ENCODE measurements at places on chromosomes 4 and X. TPM values are rescaled to one million over a fixed set of nuclear protein-coding genes. Genes with fewer than 3 reads are reported as not detected.
A peak's percentile ranks its signal among the peaks of the same experiment; 100 is the strongest.

- H3K27ac ChIP-seq = no peak overlapping the region
- H3K4me3 ChIP-seq = no peak overlapping the region
- H3K27me3 ChIP-seq = no peaks in the 10 kb centered on the region
- no peak for DNase-seq
Observed at GRCh38 chr4:15786743-15787142, 8.6 kb downstream of the CD38 start.

PPBP gene
- total RNA-seq = not detected

DNA sequence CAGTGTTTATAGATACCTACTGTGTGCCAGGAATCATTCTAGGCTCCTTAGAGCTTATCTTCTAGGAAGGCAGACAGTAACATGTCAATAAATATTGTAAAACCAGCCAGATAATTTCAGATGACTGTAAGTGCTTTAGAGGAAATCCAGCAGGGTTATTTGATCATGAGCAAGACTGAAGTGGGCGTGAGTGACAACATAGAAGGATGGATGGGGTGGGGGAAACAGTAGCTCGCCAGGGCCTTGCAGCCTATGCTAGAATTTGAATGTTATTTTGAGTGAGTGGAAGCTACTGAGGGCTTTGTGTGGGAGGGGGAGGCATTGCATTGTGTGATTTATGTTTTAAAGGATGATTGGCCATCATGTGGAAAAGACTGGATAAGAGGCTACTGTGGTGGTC is 6.7 kb downstream of the SRD5A3 start:
- H3K27me3 ChIP-seq = no peaks in the 10 kb centered on the region
- H3K4me1 ChIP-seq = peaks cover 9% of the 10 kb centered on the region
- no peak overlapping the region for H3K4me3 ChIP-seq
- peaks cover 26% of the 10 kb centered on the region for H3K36me3 ChIP-seq
- H3K27ac ChIP-seq = no peak overlapping the region
- DNase-seq = no peak

GRCh38 chrX:53441531-53442321 is 7.6 kb upstream of the HSD17B10 start:
- peaks cover 26% of the 10 kb centered on the region for H3K4me1 ChIP-seq
- DNase-seq = peak; percentile 86
- no peaks in the 10 kb centered on the region for H3K36me3 ChIP-seq
- peaks cover 5% of the 10 kb centered on the region for H3K27me3 ChIP-seq

DNA sequence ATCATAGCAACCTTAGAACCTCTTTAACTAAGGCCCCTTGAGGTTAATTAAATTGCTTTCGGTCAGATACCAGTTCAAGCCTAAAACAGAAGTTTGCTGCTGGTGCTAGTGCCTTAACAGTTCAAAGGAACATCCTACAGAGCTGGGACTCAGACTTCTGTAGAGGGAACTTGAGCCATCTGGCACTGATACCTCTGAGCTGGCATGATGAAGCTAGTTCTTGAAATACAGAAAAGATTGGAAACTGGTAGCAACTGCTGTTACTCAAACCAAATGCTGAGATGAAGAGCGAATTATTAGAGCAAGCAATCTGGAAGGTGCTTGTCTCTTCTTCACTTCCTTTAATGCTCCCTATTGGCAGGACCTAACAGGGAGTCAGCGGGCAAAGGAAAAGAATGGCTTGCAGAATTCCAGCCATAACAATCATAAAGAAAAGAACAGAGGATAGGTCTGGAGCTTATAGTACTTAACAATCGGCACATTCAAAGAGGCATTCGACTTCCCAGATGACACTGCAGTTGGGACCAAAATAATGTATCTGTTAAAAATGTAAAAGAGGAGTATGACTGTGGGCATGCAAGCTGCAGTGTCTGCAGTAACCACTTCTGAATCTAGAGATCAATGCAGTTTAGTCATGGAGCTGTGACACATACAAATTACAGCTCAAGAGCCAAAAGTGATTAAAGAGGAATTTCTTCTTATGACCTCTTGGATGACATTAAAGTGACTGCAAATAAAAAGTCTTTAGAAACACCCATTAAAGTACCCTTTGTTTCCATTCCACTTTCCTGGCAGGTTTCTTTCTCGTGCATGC is 298.9 kb downstream of the PDGFC start:
- H3K4me1 ChIP-seq = no peaks in the 10 kb centered on the region
- no peaks in the 10 kb centered on the region for H3K36me3 ChIP-seq
- no peak overlapping the region for H3K27ac ChIP-seq
- no peaks in the 10 kb centered on the region for H3K27me3 ChIP-seq
- no peak overlapping the region for H3K4me3 ChIP-seq

DNA sequence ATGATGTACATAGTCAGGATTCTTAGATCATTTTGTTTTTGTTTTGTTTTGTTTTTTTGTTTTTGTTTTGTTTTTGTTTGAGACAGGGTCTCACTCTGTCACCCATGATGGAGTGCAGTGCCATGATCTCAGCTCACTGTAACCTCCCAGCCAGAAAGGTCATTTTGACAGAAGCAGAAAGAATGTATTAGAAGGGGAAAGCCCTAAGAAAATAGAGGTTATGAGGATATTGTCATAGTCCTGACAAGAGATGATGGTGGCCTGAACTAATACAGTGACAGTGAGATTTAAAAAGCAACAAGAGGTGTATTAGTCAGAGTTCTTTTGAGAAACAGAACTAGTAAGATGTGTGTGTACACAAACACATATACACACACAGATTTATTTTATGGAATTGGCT is 503.3 kb downstream of the RPA4 start:
- H3K27me3 ChIP-seq = no peaks in the 10 kb centered on the region
- no peak overlapping the region for H3K4me3 ChIP-seq
- peaks cover 6% of the 10 kb centered on the region for H3K4me1 ChIP-seq
- DNase-seq = no peak

- no peak overlapping the region for H3K4me3 ChIP-seq
- DNase-seq = no peak
- H3K36me3 ChIP-seq = peaks cover 15% of the 10 kb centered on the region
- no peaks in the 10 kb centered on the region for H3K27me3 ChIP-seq
- H3K4me1 ChIP-seq = peaks cover 49% of the 10 kb centered on the region
Observed at GRCh38 chrX:56751071-56751470, 22.0 kb downstream of the NBDY start.

HTN1 gene
- not detected for total RNA-seq

- no peaks in the 10 kb centered on the region for H3K4me1 ChIP-seq
- no peak overlapping the region for H3K4me3 ChIP-seq
- H3K36me3 ChIP-seq = no peaks in the 10 kb centered on the region
- no peak overlapping the region for H3K27ac ChIP-seq
- H3K27me3 ChIP-seq = peaks cover 2% of the 10 kb centered on the region
Observed at GRCh38 chr4:1596393-1596792, 87.7 kb downstream of the FAM53A start.

DNA sequence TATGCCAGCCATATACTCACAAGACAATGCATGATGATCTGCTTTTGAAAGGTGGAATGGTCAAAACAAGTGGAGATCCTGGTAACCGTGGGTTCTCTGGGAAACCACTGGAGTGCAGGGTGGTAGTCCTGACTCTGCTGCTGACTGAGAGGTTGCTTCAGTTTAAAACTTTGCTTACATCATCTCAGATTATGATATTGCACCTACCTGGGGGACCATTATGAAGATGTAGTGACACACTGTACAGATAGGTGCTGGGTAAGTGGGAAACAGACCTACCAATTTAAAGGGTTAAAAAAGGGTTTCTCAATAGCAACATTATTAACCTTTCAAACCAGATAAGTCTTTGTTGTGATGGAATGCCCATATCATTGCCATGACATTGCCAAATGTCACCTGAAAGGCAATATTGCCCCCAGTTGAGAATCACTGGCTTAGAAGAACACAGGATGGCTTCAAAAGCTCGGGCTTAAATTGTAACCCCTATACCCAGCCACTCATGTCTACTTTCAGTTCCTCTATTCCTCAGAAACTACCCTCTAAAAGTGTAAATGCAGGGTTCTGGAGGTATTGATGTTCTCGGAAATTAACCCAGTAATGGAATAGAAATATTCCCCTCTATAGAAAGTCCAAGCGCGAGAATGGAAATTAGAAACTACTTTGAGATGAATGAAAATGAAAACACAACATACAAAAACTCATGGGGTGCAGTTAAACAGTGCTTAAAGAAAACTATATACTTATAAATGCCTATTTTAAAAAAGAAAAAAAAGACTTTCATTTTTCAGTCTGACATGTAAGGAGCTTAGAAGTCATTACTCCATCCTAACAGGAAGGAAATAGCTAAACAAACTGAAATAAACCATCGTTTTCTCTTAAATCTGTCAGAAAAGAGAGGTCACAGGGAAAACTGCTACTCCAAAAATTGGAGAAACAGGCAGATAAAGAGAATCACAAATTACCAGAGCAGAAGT is 65.8 kb downstream of the ARHGEF6 start:
- peak overlapping the region; percentile 95 for H3K27ac ChIP-seq
- DNase-seq = no peak
- H3K4me3 ChIP-seq = peak overlapping the region; percentile 59

SULT1B1 gene
- total RNA-seq = 2.8 TPM

C4orf36 gene
- total RNA-seq = not detected

DNA sequence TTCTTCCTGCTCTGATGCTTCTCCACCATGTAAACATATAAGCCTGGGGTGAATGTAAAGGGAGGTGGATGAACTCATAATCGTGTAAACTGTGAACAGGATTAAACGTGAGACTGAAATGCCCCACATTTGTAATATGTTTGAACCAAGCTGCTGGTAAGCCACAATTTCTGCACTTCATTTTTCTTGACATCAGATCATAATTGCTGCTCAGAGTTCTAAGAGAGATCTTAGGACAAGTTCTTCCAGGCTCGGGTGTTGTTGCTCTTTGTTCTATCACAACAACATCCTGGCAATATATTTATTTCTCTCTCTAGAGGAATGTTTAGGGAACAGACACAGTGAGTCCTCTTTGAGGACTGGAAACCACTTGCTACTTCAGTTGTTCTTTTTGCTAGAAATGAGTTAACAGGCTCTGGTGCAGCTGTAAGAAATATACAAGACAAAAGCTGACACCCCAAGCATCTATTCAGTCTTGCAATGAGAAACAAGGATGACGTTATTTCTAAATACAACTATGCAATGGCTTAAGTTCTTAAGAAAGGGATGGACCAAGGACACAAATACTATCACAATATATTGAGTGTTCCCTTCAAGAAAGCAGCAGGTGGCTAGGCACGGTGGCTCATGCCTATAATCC is 59.6 kb downstream of the LNX1 start:
- H3K27me3 ChIP-seq = peaks cover 5% of the 10 kb centered on the region
- no peaks in the 10 kb centered on the region for H3K36me3 ChIP-seq
- no peaks in the 10 kb centered on the region for H3K4me1 ChIP-seq

CYSLTR1 gene
- 3.1 TPM for total RNA-seq

DNA sequence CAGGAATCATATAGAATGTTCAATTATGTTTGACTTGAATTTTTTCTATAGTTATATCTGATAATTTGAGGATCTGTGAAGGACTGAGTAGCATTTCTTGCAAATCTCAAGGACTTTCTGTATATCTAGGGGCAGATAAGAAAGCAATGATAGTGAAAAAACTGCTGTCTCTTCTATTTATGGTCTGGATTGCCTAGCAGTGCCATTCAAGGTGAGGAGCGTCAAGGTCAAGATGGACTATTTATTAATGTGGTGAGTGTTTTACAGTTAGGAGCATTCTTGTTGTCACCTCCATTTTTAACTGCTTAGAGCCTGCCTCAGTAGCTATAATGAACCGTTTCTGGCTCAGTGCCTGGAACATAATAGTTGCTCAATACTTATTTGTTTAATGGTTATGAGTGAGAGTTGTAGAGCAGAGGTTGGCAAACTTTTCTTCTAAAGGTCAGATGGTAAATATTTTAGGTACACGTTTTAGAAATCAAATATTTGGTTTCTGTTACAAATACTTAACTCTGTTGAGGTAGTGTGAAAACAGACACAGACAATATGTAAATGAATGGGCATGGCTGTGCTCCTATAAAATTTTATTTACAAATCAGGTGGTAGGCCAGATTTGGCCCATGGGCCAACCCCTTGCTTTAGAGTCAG is 523.2 kb upstream of the IGFBP7 start:
- DNase-seq = no peak
- no peaks in the 10 kb centered on the region for H3K27me3 ChIP-seq
- H3K4me1 ChIP-seq = no peaks in the 10 kb centered on the region

PAQR3 gene
- total RNA-seq = 7.8 TPM

AADAT gene
- not detected for total RNA-seq

DNA sequence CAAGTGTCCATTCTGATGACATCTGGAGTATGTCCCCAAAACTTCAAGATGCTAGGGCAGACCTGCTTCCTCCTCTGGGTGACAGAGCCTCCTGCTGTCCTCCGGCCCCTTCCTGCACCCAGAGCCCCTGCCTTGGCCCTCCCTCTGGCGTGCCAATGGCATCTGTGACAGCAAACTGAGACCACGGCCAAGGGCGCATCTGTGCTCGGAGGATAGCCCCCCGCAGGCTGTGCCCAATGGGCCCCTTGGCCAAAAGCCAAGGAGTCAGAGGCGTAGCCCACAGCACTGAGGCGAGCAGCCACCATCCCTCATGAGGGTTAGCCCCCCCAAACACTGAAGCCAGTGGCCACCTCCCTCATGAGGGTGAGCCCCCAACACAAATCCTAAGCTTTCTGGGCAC is 7.9 kb downstream of the LRPAP1 start:
- DNase-seq = no peak
- no peaks in the 10 kb centered on the region for H3K27me3 ChIP-seq
- no peak overlapping the region for H3K27ac ChIP-seq
- no peak overlapping the region for H3K4me3 ChIP-seq
- H3K4me1 ChIP-seq = no peaks in the 10 kb centered on the region

DNA sequence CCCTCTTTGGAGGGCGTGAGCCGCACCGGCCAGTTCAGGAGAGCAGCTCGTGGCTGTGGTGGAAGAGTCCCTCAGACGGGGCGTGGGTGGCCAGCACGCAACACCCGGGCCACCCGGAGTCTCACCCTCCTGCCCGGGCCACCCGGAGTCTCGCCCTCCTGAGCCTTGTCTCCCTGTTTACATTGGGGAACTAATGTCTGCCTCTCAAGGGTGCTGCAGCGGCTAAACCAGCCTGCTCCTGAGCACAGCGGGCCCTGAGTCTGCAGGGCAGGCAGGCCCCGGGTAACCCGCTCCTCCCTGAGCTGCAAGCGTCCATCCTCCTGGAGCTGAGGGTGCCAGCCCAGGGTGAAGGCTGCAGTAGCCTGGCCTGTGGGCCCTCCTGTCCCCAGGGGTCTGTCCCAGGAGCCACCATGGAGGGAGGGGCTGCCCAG is 3.0 kb downstream of the PDE6B start:
- H3K27ac ChIP-seq = no peak overlapping the region
- DNase-seq = no peak
- no peaks in the 10 kb centered on the region for H3K36me3 ChIP-seq

PCYT1B gene
- 0.43 TPM for total RNA-seq

MAGEA3 gene
- not detected for total RNA-seq

MAGEA9B gene
- total RNA-seq = not detected

- DNase-seq = peak; percentile 22
- peaks cover 54% of the 10 kb centered on the region for H3K4me1 ChIP-seq
- H3K27me3 ChIP-seq = no peaks in the 10 kb centered on the region
- H3K4me3 ChIP-seq = no peak overlapping the region
- H3K27ac ChIP-seq = peak overlapping the region; percentile 62
Observed at GRCh38 chrX:11768039-11768438, 10.0 kb downstream of the MSL3 start.

ARAP2 gene
- 40.0 TPM for total RNA-seq

SPANXB1 gene
- total RNA-seq = not detected

Data from activated CD4-positive, alpha-beta T cell treated with anti-CD3 and anti-CD28 coated beads for 36 hours (primary cell).